ENCODE measurements at places on chromosomes 7 and 10. TPM values are rescaled to one million over a fixed set of nuclear protein-coding genes. Genes with fewer than 3 reads are reported as not detected.

- DNase-seq: peak; percentile 73
Measured at GRCh38 chr10:6201516-6201975, 1.2 kb upstream of the PFKFB3 start.

- no peak for DNase-seq
Measured at GRCh38 chr10:132611026-132611910, 73.7 kb downstream of the INPP5A start.

DNA sequence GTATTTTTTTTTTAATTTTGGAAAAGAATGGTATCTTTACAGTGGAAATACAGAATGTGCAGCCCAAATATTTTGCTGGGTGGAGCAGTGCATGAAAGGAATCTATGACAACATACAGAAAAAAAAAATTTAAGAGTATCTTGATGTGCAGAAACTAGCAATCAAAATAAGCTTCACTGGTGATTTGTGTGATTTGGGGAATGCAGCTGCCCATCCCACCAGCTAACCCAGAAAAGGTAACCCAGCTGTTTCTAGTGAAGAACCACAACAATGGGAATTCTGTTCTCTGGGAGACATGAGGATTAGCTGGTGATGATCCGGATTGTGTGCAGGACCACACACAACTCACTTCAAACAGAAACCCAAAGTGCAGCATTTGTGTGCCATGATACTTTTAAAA is 375.5 kb downstream of the SEMA3D start:
- DNase-seq: no peak

- DNase-seq: no peak
Measured at GRCh38 chr7:72109566-72109965, 302.6 kb downstream of the CALN1 start.

The SLC13A4 gene
- total RNA-seq: not detected

Data from dermis microvascular lymphatic vessel endothelial cell (primary cell).